ENCODE measurements at places on chromosomes 1 and 21. TPM values are rescaled to one million over a fixed set of nuclear protein-coding genes. Genes with fewer than 3 reads are reported as not detected.

- DNase-seq: peak; percentile 28
- no peak overlapping the region for H3K27ac ChIP-seq
- H3K36me3 ChIP-seq: no peaks in the 10 kb centered on the region
- no peak overlapping the region for H3K4me3 ChIP-seq
These were observed 9.6 kb downstream of the ACKR1 start for GRCh38 chr1:159214149-159214760.

Gene BRDT
- total RNA-seq: not detected

DNA sequence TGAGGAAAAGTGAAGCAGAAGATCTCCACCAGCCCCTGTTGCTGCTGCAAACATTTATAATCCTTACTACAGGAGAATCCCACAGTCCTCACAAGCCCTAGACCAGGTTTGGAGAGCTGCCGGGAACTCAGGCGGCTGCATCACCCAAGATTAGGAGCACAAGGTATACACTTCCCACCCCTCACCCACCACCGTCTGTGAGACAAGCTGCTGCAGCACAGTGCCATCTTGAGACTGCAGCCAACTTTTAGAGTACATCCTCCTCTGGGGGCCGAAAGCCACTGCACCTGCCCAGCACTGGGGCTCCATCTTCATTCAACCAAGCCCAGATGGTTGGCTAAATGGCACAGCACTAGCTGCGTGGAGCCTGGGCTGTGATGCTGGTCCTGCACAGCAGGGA is 13.8 kb downstream of the OLFML3 start:
- no peak overlapping the region for H3K4me3 ChIP-seq
- H3K4me1 ChIP-seq: peaks cover 2% of the 10 kb centered on the region
- H3K27me3 ChIP-seq: no peaks in the 10 kb centered on the region
- no peak for DNase-seq

DNA sequence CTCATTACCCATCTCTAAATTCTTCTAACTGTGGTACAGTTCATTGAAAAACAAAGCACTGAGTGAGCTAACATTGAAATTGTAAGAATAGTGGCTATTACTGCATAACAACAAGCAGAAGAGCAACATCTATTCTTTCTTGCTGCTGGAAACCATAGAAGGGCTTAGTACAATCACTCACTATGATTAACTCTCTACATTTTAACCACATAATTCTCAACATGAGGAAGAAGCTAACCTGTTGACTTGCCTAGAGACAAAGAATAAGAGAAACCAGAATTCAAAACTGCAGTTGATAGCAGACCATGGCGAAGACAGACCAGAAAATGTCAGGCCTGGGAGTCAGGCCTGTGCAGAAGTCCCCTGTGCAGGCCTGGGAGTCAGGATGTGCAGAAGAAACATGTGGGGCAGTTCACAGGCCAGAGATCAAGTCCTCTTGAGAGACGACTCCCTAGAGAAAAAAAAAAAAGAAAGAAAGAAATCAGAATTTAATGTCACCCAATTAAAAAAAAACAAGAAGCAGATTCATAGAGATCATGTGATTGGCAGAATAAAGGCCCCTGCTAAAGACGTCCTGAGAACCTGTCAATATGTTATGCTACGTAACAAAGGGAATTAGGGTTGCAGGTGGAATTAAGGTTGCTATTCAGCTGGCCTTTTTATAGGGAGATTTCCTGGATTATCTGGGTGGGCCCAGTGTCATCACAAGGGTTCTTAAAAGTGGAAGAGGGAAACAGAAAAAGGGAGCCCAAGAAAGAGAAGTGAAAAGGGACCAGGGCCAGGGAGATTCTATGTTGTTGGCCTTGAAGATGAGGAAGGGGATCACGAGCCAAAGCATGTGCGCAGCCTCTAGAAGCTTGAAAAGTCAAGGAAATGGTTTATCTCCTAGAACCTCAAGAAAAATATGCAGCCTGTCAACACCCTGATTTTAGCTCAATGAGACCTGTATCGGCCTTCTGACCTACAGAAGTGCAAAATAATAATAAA is 94.9 kb downstream of the MRPL39 start:
- H3K27me3 ChIP-seq: no peaks in the 10 kb centered on the region
- DNase-seq: peak; percentile 30
- H3K4me1 ChIP-seq: no peaks in the 10 kb centered on the region
- H3K4me3 ChIP-seq: no peak overlapping the region
- H3K36me3 ChIP-seq: no peaks in the 10 kb centered on the region

Gene KCNJ15
- 69.2 TPM for total RNA-seq

- DNase-seq: no peak
- peaks cover 31% of the 10 kb centered on the region for H3K36me3 ChIP-seq
- no peak overlapping the region for H3K4me3 ChIP-seq
- H3K4me1 ChIP-seq: peaks cover 80% of the 10 kb centered on the region
- H3K27me3 ChIP-seq: no peaks in the 10 kb centered on the region
These were observed 9.3 kb downstream of the ATP1A1 start for GRCh38 chr1:116382321-116382720.

Measured in upper lobe of left lung (tissue), 6 donors.